GOT3 (cell line): ENCODE measurements at places on chromosomes 1 and 21.

DNA sequence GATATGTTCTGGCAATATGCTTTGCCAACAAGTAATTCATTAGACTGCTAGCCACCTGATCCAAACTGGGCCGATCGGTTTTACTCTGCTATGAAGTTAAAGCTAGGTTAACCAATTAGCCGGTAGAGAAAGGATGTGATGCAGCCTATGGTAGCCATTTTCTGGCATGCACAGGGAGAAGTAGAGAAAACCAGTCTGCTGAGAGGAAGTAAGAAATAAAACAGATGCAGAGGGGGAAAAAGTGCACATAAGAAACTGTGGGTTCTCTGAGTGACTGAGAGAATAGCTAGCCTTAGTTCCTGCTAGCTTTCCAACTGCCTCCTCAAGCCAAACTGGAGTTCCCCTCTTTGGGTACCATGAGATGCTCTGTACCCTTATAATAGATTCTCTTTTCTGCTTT is 52.8 kb downstream of the ARID4B start:
- no peak for DNase-seq

GRCh38 chr1:243844186-243844585 is 5.9 kb downstream of the AKT3 start:
- DNase-seq, result no peak

DNA sequence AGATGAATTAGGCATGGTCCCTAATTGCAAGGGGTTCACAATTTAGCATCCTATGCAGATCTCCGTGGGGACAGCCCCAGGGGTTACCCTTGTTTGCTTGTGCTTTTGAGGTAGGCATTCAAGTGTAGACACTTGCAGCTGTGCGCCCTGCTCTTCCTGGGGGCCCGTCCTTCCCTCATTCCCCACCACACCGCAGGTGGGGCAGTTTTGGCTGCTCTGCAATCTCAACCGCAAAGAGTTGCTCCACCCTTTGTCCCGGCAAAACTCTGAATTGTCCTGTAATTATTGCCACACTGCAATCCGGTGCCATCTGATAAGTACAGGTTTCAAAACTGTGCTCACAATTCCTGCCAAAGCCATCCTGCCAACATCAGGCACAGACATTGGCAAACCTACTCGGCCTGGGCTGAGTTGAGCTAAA is 65.4 kb upstream of the LYST start:
- DNase-seq, result no peak

DNA sequence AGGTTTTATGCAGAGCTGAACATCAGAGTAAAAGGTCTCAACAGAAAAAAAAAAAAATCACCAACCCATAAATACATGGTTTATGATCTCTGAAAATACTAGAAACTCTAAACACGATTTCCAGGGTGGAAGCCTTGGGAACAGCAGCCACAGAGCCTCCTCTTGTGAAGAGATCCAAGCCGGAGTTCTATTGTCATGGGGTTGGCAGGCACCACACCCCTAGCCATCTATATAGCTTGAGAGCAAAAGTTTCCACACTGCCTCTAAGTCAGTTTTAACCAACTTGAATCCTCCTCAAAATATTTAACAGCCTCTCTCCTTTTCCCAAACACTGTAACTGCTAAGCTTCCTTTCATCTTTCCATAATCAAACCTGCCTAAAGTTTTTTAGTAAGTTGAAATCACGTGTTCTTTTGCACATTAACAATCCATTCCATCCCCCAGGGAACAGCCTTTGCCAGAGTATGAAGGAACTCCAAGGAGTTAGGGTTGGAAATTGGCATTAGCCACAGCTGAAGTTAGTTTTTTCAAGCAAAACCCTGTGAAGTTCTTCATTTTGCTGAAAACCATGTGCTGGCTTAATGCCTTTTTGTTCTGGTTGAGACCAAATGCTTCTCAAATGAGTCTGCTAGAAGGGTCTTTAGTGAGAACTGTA is 13.8 kb upstream of the SEC16B start:
- DNase-seq, result no peak

DNA sequence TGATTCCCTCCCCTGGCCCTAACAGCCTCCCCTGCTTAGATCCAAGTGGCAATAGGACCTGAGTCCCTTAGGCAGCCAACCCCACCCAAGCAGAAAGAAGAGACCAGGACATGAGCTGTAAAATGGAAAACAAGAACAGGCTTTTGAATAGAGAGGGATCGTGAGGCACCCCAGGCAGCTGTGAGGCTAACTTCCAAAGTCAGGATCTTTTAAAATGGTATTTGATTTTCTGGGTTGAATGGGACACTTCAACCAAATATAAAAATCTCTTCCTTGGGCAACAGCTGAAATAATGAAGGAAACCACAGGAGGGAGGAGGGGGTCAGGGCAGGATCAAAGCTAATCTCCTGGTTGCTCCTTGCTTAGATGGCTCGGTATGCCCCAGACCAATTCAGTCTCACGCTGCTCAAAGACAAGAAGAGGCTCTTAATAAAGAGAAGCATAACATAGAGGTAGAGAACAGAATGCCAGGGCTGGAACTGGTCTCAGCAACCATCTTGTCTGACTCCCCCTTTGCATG is 28.6 kb upstream of the AVPR1B start:
- DNase-seq, result no peak

DNA sequence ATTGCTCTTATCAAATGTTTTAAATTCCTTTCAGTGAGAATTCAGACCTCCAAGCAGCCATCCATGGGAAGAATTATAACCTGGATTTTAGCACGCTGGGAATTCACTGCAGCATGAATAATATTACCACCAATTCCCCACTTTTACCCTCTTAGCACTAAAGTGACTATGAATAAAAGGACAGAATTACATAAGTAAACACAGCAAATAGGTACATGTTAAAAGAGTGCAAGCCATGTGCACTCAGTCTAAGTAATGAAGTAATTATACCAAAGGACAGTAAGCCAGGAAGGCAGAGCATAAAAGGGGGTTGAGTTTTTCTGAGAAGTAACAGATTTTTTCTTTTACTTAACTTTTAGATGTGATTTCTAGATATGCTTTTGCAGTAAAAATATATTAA is 176.3 kb downstream of the DENND1B start:
- no peak for DNase-seq

DNA sequence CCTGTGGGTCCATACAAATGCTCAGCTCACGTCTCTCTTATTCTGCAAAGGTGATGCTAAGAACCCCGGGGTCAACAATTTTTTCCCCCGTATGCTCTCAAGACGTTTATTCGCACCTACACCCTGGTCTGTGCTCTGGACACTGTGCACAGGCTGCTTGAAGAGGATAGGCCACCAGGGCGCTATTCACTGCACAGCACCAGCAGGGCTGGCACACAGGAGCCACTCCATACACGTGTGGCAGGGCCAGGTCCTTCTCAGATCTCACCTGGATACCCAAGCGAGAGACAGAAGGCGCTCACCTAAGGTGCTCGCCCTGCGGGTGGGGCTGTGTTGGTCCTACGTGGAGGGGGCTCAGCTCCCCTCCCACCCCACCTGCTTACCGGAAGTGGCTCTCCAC is 16.7 kb downstream of the TMEM63A start:
- DNase-seq, result no peak
